ENCODE measurements at places on chromosomes 5 and 9.

DNA sequence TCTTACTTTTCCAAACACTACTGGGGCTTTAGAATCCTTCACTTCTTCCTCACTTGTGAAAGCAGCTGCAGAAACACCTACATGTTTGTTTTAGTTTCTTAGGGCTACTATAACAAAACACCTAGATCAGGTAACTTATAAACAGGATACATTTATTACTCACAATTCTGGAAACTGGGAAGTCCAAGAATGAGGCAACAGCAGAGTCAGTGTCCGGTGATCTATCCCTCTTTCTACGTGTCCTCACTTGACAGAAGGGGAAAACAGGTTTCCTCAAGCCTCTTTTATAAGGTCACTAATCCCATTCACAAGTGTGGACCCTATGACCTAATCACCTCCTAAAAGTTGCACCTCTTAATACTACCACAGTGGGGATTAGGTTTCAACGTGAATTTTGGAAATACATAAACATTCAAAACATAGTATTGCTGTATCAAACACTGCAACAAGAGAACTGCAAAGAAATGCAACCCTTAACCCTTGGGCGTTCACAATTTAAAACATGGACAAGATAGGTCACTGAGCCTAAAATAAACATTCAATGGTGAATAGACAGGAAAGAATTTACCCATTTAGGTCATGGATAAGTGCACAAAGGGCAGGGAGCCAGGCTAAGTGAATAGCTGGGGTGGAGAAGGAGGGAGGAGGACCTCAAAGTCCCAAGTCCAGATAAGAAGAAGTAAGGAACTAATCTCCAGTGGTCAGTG is 104.3 kb downstream of the PIK3R1 start:
- no peak for DNase-seq

GRCh38 chr5:144236499-144236898 is 65.8 kb downstream of the KCTD16 start:
- DNase-seq = no peak

DNA sequence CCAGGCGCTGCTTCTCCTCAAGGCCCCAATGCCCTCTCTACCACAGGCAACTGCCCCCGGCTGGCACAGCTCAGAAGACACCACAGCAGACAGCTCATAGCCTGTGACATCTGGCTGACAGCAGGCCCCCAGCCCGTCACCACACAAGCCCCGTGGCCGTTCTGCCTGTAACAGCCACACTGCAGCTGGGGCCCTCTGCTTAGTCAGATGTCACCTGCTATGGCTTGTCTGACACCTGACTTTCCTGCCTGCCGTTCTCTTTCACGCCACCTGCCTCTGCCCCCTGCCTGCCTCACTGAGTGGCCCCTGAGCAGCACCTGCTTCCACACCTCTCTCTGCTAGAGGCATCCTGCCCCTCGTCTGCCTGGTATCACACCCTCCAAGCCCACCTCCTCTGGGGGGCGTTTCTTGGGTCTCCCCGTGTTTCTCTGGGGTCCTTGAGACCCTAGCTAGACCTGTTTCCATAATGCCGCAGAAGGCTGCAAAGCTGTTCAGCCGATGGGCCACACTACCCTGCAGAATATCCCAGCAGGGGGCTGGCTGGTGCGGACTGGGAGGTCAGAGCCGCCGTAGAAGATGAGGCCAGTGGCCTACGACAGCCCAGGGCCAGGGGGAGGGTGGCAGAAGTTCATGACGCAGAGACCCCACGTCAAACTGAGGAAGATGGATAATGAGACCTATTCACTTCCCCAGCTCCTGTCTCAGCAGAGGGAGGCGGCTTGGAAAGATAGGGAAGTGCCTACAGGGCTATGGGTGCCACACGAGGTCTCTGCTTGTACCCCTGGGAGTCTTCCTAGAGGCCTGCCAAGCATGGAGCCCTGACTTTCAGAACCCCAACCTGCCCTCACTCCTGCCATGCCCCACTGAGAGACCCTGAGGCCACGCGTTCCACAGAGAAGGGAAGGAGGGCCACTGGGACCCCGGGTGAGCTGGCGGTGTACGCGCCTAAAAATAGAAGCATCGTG is 95.1 kb downstream of the ZNF354C start:
- no peak for DNase-seq

DNA sequence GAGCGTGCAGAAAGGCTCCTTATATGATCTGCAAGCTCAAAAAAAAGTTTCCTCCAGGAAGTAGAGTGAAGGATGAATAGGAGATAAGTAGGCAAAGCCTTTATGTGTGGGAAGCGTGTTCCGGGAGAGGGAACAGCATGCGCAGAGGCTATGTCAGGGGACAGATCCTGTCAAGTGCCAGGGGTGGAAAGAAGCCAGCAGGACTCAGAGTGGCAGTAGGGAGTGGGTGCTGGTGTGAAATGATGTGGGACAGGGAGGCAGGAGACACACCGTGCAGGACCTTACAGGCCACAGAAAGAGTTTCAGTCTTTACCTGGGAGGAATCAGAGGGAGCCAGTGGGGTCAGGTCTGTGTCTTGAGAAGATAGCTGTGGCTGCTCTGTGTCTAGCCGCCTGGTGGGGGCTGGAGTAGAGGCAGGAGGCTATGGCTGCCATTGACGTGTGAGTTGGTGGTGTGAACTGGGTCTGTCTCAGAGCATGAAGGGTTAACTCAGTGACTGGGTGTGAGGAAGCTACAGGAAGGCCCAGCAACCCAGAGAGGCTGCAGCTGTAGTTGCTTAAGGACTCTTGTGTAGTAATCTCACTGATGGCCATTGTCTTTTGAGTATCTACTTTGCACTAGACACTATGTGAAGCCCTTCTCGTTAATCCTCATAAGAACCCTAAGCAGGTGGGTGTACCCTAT is 71.3 kb downstream of the PPARGC1B start:
- peak; percentile 21 for DNase-seq

GRCh38 chr9:81754245-81754644 is 64.9 kb upstream of the TLE1 start:
- peak; percentile 19 for DNase-seq

- DNase-seq = peak; percentile 24
These were observed at the start of gene SUSD3 for GRCh38 chr9:93058355-93059010. SUSD3 (plus strand) TSS chr9:93058701; CDS start chr9:93058743, 42 bp downstream.

- DNase-seq = no peak
These were observed 28.0 kb downstream of the TNIP1 start for GRCh38 chr5:151052836-151053235.

- no peak for DNase-seq
These were observed 179.2 kb downstream of the DAB2IP start for GRCh38 chr9:121830441-121831140.

- no peak for DNase-seq
These were observed 49.8 kb upstream of the OLFM1 start for GRCh38 chr9:135037521-135038250.

GRCh38 chr5:8845296-8845695 is 700.6 kb downstream of the SEMA5A start:
- peak; percentile 86 for DNase-seq

- no peak for DNase-seq
These were observed 72.5 kb upstream of the PCA3 start for GRCh38 chr9:76691517-76692313.

- DNase-seq = no peak
These were observed 108.9 kb downstream of the WNK2 start for GRCh38 chr9:93292664-93293328.

DNA sequence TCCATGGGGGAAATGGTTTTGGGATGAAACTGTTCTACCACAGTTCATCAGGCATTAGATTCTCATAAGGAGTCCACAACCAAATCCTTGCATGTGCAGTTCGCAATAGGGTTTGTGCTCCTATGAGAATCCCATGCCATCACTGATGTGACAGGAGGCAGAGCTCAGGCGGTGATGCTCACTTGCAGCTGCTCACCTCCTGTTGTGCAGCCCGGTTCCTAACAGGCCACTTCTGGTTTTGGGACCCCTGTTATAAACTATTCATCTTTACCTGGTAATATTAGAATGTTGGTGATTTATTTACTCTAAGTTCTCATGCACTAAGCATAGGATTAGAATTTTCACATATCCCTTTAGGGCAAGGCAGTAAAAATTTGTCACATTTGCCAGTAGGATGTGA is 122.3 kb downstream of the CDC42SE2 start:
- no peak for DNase-seq

DNA sequence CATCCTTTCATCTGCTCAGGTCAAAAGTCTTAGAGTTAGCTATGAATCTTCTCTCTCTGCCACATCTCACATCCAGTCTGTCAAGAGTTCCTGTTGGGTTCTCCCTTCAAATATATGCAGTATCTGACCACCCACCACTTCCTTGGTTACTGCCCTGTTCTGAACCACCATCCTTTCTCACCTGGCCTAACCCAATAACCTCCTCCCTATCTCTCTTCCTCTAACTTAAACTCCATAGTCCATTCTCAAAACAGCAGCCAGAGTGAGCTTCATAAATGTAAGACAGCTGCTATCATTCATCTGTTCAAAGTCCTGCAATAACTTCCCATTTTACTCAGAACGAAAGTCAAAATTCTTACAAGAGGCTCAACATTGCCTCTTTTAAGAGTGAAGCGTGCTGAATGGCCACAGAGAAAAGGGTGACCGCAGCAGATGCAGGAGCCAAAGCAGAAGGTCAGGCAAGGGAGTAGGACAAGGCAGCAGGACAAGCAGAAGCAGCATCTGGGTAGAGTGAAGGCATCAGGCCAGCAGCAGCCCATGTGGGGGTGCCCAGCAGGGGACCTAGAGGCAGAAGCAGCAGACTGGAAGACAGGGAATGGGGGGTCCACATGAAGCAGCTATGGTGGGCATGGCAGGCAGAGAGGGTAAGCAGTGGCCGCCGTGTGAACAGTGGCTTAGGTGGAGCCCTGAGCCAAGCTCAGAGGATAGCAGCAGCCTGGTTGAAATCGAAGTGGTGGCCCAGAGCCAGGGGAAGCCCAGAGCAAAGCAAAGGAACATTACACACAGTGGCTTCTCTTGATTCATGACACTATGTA is 39.3 kb upstream of the CDC42SE2 start:
- no peak for DNase-seq

- DNase-seq = no peak
These were observed 100.2 kb downstream of the INSYN2B start for GRCh38 chr5:169880012-169880663.

GRCh38 chr5:154860123-154860522 is 1.7 kb downstream of the CNOT8 start:
- DNase-seq = peak; percentile 76

GRCh38 chr5:7808998-7809397 is 41.9 kb downstream of the CFAP90 start:
- no peak for DNase-seq

DNA sequence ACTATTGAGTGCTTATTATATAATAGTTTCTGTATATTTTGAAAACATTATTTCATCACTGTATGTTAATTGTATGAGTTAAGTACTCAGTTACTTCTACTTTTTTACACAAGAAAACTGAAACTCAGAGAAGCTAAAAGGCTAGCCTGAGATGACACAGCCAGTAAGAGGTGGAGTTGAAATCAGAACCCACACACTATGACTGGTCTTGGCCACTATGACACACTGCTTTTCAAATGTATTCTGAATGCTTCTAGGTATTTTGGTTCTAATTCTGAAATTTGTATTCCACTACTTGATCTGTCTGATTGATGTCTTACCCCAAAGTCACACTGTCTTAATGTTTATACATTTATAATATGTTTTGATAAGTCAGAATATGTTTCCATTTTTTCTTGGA is 181.8 kb downstream of the ZDHHC21 start:
- no peak for DNase-seq

DNA sequence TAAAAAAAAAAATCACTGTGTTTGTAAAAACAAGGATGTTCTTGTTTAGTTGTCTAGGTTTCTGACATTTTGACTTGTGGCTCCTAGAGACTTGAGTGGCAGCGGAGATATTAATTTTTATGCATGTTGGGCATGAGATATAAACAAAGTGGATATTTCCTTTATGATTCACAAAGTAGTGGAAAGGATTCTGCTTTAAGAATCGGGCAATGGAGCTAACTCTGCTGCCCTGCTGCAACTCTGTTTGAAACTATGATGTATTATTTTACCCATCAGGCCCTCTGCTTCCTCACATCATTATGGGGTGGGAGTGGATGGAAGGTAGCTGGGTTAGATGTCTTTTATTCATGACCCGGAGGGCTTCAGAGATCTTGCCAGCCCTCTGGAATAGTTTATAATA is 94.1 kb upstream of the CD180 start:
- DNase-seq = no peak

- DNase-seq = no peak
These were observed 2.0 kb downstream of the RHOBTB3 start for GRCh38 chr5:95733107-95733665.

- DNase-seq = no peak
These were observed 95.7 kb downstream of the AGTPBP1 start for GRCh38 chr9:85645909-85646627.

DNA sequence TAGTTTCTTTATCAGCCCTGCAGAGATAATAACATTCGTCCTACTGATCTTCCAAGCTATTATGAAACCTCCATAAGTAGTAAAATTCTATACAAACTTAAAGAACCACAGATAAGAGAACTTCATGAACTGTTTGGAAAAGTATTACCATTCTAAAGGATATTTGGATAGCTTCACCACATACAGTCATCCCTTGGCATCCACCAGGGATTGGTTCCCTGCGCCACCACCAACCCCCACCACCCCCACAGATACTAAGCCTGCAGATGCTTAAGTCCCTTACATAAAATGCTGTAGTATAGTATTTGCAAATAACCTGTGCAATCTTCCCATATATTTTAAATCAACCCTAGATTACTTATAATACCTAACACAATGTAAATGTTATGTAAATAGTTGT is 61.4 kb upstream of the SHISAL2B start:
- DNase-seq = no peak

GRCh38 chr9:90641884-90642487 is 638 bp downstream of the DIRAS2 start:
- peak; percentile 1 for DNase-seq

DNA sequence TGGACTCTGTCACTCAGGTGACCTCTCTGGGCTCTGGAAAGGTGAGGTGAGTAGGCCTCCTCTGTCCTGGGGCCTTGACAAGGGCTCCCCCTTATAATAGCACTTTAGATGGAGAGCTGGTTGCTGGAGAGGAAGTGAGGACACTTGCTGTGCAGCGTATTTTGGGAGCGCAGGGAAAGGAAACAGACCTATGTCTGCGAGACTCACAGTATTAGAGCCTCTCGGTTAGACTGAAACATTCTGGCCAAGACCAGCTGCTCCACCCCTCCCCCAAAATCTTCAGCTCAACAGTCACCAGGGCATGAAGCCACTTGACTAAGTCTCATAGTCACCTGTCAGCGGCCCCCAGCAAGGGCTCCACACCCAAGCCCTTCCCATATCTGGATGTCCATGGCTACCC is 213.6 kb downstream of the AGTPBP1 start:
- DNase-seq = no peak

All from foreskin fibroblast (primary cell).